ENCODE measurements at places on chromosomes 3 and 15. TPM values are rescaled to one million over a fixed set of nuclear protein-coding genes. Genes with fewer than 3 reads are reported as not detected.

- H3K27me3 ChIP-seq, result no peaks in the 10 kb centered on the region
- DNase-seq, result no peak
- no peaks in the 10 kb centered on the region for H3K36me3 ChIP-seq
- H3K4me3 ChIP-seq, result no peak overlapping the region
- no peak overlapping the region for H3K27ac ChIP-seq
- H3K4me1 ChIP-seq, result no peaks in the 10 kb centered on the region
These were observed 7.3 kb upstream of the CFAP91 start for GRCh38 chr3:119695480-119695879.

GRCh38 chr3:153757839-153758238 is 363.4 kb upstream of the ARHGEF26 start:
- H3K36me3 ChIP-seq, result no peaks in the 10 kb centered on the region
- no peak for DNase-seq
- no peak overlapping the region for H3K27ac ChIP-seq
- no peaks in the 10 kb centered on the region for H3K27me3 ChIP-seq

GRCh38 chr15:39474657-39475056 is 106.2 kb upstream of the THBS1 start:
- H3K27ac ChIP-seq, result no peak overlapping the region
- no peaks in the 10 kb centered on the region for H3K36me3 ChIP-seq
- H3K4me1 ChIP-seq, result no peaks in the 10 kb centered on the region
- DNase-seq, result no peak

GRCh38 chr15:47384776-47385175 is 332.5 kb upstream of the SEMA6D start:
- H3K4me3 ChIP-seq, result no peak overlapping the region
- H3K4me1 ChIP-seq, result no peaks in the 10 kb centered on the region

DNA sequence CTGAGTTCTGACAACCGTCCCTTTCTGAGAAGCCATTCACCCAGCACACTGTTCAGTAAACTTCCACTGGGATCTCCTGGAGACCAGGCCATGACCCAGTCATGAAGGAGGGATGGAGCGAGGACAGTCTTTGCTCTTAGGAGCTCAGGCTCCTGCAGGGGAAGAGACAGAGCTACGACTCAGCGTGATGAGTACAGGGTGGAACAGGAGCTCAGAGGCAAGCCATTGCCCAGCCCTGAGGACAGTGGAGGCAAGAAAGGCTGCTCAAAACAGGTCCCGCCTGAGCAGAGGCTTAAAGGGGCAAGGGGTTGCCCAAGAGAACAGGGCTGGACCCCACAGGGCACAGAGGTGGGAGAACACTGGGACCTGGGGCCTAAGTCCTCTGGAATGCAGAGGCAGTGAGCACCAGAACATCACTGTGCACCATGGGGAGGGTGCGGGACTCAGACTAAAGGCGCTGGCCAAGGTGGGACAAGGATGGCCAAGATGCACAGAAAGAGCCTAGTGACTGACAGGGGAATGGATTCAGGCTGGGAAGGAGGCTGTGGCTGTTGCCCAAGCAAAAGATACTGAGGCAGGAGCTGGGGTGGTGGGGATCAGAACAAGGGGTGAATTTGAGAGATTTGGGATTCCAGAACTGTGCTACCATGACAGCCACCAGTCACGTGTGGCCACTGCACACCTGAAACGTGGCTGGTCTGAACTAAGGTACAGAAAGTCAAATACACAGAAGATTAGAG is 25.8 kb downstream of the TMEM43 start:
- no peak overlapping the region for H3K27ac ChIP-seq
- no peak for DNase-seq
- H3K4me3 ChIP-seq, result no peak overlapping the region
- H3K36me3 ChIP-seq, result no peaks in the 10 kb centered on the region
- no peaks in the 10 kb centered on the region for H3K27me3 ChIP-seq

DNA sequence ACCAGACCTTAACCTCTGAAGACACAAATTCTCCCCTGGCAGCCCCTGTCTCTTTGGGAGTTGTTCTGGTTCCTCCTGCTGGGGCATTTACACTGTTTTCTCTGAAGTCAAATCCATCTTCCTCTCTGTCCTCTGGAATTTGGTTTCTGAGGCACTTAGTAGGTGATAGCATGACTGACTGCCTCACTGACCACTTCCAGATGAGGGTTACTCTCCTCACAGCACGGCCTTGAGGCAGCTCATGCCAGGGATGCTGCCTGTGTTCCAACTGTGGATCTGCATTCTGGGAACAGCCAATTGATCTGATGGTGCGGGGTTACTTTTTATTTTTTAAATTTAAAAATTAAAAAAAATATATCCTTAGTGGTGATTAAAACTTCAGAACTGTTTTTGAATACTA is 140.9 kb upstream of the ROPN1 start:
- no peak overlapping the region for H3K4me3 ChIP-seq
- no peaks in the 10 kb centered on the region for H3K4me1 ChIP-seq
- no peaks in the 10 kb centered on the region for H3K27me3 ChIP-seq

DNA sequence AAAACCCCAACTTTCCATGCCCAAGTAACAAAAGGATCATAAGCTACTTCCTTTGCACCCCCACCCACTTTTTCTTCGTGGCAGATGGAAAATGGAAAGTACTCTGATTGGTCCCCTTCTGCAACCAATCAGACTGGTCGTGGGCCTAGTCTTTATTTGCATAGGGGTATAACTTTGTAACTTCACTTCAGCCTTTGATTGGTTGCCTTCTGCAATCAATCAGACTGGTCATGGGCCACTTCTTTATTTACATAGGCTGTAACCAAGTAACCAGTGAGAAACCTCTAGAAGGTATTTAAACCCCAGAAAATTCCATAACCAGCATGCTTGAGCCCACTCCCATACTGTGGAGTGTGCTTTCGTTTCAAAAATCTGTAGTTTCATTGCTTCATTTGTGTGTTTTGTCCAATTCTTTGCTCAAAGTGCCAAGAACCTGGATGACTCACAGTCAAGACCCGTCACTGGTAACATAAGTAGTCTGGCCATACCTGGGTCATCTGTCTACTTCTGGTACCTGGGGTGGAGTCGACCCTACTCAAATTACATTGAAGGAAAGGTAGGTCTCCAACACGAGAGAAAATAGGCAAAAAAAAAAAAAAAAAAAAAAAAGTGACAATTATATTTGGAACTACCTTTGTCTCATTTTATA is 41.9 kb downstream of the CMTM8 start:
- H3K27me3 ChIP-seq, result no peaks in the 10 kb centered on the region
- no peaks in the 10 kb centered on the region for H3K36me3 ChIP-seq
- DNase-seq, result no peak
- no peaks in the 10 kb centered on the region for H3K4me1 ChIP-seq

GRCh38 chr3:113719294-113719693 is 22.9 kb upstream of the USF3 start:
- H3K4me1 ChIP-seq, result no peaks in the 10 kb centered on the region
- no peak overlapping the region for H3K27ac ChIP-seq
- no peak for DNase-seq
- H3K27me3 ChIP-seq, result no peaks in the 10 kb centered on the region
- H3K4me3 ChIP-seq, result no peak overlapping the region
- peaks cover 21% of the 10 kb centered on the region for H3K36me3 ChIP-seq

GRCh38 chr3:51099794-51100535 is 285.1 kb upstream of the MANF start:
- no peak overlapping the region for H3K27ac ChIP-seq
- no peaks in the 10 kb centered on the region for H3K27me3 ChIP-seq
- no peak overlapping the region for H3K4me3 ChIP-seq

- no peak for DNase-seq
- H3K27ac ChIP-seq, result no peak overlapping the region
- H3K27me3 ChIP-seq, result peaks cover 2% of the 10 kb centered on the region
- peaks cover 6% of the 10 kb centered on the region for H3K4me1 ChIP-seq
These were observed 30.9 kb downstream of the C3orf18 start for GRCh38 chr3:50536471-50537180.

DNA sequence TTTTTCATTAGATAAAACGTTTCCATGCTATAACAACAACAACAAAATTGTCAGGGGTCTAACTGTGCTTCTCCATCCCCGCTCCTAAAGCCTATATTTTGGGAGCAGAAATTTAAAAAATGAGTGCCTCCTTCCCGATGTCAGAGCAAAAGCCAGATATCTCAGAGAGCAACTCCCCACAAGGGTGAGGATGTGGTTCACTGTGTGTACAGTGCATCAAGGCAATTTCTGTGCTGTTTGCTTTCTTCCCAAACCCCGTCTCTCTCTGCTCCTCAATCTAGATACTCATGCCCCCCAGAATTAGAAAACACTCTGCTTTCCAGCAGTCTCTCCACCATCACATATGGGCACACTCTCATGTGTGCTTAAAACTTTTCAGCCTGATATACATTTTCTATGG is 76.7 kb upstream of the MBNL1 start:
- no peak overlapping the region for H3K4me3 ChIP-seq
- peaks cover 2% of the 10 kb centered on the region for H3K27me3 ChIP-seq
- H3K4me1 ChIP-seq, result no peaks in the 10 kb centered on the region
- no peak for DNase-seq

GRCh38 chr15:65377105-65377975 is 462 bp downstream of the IGDCC3 start:
- no peak overlapping the region for H3K27ac ChIP-seq
- peak overlapping the region; percentile 77 for H3K4me3 ChIP-seq
- peaks cover 8% of the 10 kb centered on the region for H3K4me1 ChIP-seq
- peak; percentile 83 for DNase-seq
- no peaks in the 10 kb centered on the region for H3K27me3 ChIP-seq

DNA sequence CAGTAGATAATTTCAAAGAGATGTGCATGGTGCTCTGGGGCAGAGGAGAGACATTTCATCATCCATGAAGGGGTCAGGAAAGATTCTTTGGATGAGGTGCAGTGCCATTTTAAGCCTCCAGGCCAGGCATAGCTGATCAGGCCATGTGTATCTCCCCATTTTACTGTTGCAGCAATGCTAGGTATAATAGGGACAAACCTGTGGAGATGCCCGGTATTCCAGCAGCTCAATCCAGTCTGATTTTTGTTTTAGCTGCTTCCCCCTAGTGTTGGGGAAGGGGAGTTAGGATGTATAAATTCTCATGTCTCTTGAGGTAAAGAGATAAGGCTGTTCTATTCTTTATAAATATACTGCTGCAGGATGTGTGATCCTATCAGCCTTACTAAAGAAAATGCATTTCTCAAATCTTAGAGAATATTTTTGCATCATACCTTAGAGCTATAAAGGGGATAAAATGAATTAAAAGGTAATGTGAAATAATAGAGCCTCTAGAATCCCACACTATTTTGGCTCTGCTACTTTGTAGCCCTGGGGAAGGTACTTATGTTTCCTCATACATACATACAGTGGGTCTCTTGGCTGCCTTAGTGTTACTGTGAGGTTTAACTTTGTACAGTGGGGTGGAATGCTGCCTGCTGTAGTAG is 5.2 kb downstream of the CDV3 start:
- no peaks in the 10 kb centered on the region for H3K27me3 ChIP-seq
- DNase-seq, result no peak
- H3K4me3 ChIP-seq, result no peak overlapping the region
- H3K36me3 ChIP-seq, result peaks cover 66% of the 10 kb centered on the region

DNA sequence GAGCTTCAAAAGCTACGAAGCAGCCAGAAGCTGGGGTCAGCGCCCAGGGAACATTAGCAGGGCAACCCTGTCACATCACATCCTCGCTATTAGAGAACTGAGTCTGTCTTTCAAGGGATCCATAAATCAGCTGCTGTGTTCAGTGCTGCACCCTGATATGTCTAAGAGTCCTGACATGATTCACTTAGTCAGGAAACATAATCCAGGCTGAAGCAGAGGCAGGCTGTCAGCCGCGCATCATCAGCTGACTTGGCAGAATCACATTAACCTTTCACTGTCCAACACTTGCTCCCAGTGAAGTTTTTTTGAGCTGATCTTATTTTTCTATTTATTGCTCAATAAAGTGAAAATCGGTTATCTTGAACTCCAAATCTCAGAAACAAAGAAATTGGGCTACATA is 23.5 kb downstream of the MYH15 start:
- H3K36me3 ChIP-seq, result no peaks in the 10 kb centered on the region
- no peak for DNase-seq
- no peak overlapping the region for H3K4me3 ChIP-seq
- H3K27me3 ChIP-seq, result no peaks in the 10 kb centered on the region
- peaks cover 11% of the 10 kb centered on the region for H3K4me1 ChIP-seq

DNA sequence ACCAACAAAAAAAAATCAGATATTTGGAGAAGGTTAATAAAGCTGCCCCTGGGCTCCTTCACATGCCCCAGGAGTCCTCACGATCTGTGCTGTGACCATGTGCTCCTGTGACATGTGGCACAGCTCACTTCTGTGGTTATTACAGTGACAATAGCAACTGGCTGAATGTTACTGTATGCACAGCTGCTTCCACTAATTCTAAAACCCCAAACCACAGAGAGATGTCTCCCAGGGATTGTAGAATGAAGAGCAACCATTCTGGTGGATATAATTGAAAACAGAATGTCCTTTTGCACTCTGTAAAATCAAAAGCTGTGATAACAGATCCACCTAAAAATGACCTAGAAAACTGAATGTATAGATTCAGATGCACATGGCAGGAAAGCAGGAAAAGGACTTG is 489.2 kb upstream of the CNTN4 start:
- H3K4me3 ChIP-seq, result no peak overlapping the region
- no peaks in the 10 kb centered on the region for H3K27me3 ChIP-seq
- no peak overlapping the region for H3K27ac ChIP-seq
- H3K36me3 ChIP-seq, result no peaks in the 10 kb centered on the region
- no peak for DNase-seq
- H3K4me1 ChIP-seq, result no peaks in the 10 kb centered on the region

- no peaks in the 10 kb centered on the region for H3K27me3 ChIP-seq
- H3K4me1 ChIP-seq, result peaks cover 35% of the 10 kb centered on the region
- no peak for DNase-seq
These were observed 71.3 kb downstream of the NUP210 start for GRCh38 chr3:13348661-13349396.

DNA sequence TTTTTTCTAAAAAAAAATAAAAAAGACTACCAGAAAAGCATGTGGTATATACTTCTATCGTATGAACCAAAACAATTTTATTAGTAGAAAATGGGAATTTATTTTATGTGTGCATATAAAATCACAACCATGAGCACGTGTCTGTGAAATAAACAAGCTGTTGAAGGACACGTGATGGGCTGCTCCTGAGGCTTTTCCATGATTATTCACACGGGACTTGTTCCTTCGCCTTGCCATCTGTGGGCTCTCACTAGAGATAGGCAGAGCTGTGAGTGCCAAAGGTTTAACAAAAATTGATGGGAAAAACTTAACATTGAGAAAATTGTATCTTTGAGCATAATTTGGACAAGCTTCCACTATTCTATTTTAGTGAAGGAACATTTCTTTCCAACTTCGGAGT is 12.4 kb upstream of the ETV5 start:
- H3K27ac ChIP-seq, result no peak overlapping the region
- H3K4me1 ChIP-seq, result peaks cover 11% of the 10 kb centered on the region
- H3K27me3 ChIP-seq, result no peaks in the 10 kb centered on the region
- H3K4me3 ChIP-seq, result no peak overlapping the region
- DNase-seq, result no peak

SPATA12 gene
- 0.19 TPM for total RNA-seq

IL1RAP gene
- total RNA-seq, result 2.7 TPM
